ENCODE measurements at places on chromosomes 2 and 18.

DNA sequence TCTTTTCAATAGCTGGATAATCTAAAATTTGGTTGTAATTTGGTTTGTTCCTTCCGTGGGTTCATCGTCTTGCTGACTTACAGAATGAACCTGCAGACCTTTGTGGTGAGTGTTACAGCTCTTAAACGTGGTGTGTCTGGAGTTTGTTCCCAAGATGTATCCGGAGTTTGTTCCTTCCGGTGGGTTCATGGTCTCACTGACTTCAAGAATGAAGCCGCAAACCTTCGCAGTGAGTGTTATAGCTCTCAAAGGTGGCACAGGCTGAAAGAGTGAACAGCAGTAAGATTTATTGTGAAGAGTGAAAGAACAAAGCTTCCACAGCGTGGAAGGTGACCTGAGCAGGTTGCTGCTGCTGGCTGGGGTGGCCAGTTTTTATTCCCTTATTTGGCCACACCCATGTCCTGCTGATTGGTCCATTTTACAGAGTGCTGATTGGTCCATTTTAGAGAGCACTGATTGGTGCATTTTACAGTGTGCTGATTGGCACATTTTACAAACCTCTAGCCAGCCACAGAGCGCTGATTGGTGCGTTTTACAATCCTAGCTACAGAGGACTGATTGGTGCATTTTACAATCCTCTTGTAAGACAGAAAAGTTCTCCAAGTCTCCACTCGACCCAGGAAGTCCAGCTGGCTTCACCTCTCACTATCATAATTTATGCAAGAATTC is 16.6 kb downstream of the RALB start:
- no peak for DNase-seq

GRCh38 chr18:9348079-9348671 is 13.6 kb downstream of the TWSG1 start:
- no peak for DNase-seq

- peak; percentile 41 for DNase-seq
These were observed 3.7 kb upstream of the MFSD6 start for GRCh38 chr2:190404487-190404886.

DNA sequence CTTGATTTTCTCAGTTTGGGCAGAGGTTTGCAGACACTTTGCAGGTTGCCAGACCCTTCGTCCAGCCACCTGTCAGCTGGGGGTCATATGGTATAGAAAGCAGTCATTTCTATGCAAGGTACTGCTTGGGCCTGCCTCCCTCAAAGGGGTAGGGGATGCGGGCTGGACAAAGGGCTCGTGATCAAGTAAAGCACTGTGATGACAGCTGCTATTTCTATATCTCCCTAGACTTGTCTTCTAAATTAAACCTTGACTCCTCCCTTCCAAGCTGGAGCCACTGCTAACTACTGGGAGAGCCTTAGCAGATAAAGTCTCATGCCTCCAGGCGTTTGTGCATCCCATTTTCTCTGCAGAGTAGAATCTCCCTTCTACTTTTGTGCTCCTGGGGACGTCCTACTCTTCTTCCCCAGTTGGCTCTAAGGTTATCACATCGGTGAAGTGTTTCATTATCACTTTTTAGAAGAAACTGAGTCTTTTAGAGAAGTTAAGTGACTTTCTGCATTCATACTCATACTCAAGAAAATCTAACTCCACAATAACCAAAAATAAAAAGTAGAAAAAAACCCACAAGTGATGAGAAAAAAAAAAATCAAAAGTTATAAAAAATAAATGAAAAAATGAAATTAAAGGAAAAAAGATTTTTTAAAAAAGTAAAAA is 710 bp upstream of the XRCC5 start:
- no peak for DNase-seq

GRCh38 chr2:130756053-130756873 is 923 bp downstream of the AMER3 start:
- DNase-seq: no peak

- DNase-seq: no peak
These were observed 147.6 kb downstream of the HDAC4 start for GRCh38 chr2:239253264-239253663.

- peak; percentile 53 for DNase-seq
These were observed 102.4 kb downstream of the CABLES1 start for GRCh38 chr18:23237524-23238151.

DNA sequence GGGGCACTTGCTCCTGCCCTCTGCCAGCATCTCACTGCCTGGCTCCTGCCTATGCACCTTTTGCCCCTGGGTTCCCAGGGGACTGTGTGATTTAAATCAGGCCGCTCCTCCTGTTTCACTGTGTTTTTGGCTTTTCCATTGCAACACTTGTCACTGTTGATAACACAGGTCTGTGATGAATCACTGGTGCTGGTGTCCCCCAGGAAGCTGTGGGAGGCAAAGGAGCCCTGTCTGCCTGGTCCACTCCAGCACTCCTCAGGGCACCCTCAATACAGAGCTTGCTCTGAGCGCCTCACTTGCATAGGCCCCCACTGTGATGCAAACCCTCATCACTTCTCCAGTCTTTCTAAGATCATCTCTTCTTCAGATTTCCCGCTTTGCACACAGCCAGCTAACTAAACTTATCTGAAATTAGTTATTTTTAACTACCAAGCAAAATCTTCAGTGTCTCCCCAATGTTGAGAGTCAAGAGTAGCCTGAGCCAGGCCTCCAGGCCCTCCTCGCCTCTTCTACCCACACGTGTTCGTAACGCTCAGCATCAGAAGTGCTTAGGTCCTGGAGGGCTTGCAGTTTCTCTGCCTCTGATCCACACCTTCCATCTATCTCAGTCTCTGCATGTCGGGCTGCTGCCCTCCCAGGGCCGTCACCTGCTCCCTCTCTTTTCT is 2.8 kb downstream of the TMEM18 start:
- no peak for DNase-seq

DNA sequence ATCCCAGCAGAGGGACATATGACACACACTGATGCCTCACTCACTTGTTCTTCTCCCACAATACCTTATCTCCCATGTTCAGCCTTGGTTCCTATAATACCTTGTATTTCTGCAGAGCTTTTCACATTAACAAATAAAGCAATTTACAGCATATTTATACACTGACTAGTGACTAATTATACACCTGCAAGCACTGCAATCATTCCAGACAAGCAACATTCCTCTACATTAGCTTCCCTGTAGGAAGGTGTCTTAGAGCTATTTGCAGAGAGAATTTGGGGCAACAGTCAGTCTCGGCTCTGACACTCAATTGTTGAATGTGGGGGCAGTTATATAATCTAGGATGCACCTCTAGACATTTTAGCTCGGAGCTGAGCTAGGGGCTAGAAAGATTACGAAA is 9.5 kb upstream of the INSIG2 start:
- DNase-seq: no peak

DNA sequence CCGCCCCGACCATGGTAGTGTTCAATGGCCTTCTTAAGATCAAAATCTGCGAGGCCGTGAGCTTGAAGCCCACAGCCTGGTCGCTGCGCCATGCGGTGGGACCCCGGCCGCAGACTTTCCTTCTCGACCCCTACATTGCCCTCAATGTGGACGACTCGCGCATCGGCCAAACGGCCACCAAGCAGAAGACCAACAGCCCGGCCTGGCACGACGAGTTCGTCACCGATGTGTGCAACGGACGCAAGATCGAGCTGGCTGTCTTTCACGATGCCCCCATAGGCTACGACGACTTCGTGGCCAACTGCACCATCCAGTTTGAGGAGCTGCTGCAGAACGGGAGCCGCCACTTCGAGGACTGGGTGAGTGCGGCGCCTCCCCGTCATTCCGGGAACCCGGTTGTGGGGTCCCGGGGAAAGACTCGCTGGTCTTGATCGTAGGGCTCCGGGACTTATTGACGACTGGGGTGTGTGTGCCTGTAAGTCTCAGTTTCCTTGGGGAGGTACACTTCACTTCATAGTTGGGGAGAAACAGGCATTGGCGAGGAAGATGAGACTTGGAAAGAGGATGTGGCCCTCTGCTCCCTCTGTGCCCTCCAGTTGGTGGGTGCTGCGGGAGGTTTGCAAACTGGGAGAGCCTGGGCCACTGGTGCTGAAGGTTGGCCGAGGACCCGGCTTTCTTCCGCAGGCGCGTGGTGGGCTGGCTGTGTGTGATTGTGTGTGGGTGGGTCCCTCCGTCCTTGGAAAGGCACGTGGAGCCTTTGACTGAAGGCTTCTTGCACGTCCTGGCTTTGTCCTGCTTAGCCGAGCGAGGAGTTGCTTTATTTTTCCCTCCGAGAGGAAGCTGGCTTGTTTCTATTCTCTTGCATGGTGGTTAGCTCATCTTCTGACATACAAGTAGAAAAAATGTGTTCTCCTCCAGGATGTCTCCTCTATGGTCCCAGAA is 886 bp downstream of the PRKCE start:
- peak; percentile 12 for DNase-seq

GRCh38 chr2:37581433-37581832 is 90.0 kb downstream of the CDC42EP3 start:
- DNase-seq: no peak

DNA sequence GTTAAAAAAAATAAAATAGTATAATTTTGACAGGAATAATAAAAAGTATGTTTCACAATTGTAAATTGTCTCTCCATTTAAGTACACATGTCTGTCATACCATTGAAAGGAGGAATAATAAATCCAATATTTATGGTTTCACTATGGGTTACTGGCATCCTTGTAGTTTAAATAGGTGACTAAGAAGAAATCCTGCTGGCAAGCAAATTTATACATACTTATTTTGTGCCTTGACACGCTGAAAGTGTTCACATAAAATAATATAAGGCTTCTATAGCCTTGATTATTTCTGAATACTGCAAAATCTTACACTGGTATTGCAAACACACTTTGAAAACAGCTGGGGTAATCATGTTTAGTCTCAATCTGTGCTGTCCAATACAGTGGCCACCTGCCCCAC is 138.3 kb upstream of the ETAA1 start:
- DNase-seq: no peak

DNA sequence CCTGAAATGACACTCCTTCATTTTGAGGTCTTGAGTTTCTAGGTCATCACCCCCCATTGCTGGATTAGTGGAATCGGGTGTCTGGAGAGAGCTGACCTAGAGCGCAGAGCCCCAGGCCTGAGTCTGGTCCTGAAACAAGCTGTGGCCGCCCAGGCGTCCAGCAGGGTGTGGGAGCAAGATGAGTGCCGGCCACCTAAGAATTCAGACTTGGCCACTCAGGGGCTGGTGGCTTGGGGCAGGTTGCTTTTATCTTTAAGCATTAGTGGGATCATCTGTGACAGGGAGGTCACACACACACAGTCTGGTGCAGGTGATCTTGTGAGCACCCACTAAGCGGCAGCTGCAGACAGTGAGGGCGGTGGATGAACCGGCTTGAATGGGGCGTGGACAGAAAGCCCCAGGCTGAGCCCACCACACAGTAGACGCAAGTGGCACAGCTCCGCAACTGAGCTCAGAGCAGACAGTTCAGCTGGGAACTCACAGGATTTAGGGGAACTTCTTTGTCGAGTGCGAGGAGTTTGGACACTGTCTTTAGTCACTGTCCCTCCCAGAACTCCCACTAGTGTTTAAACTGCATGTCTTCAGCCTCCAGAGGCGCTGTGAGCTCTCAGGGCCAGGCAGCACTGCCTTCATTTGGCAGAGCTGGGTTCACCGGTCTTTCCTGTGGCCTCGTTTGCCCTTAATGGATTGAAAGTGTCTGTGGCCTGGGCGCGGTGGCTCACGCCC is 21.5 kb downstream of the ITGB1BP1 start:
- no peak for DNase-seq

GRCh38 chr18:79523206-79523735 is 127.5 kb downstream of the NFATC1 start:
- peak; percentile 52 for DNase-seq

DNA sequence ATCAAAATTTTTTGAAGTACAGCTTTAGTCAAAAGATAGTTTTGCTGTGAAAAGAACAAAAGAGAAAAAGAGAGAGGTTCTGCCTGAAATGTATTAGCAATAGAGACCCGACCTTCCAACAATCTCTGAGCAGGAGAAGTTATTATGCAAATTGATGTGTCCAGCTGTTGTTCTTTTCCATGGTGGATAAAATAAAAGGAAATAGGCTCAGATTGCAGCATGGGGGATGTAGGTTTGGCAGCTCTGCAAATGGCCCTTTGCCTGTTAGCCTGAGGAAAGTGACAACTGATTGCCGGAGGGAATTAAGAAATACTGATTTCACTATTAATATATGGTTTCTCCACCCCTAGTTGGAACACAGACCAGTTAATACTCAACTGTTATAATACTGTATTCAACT is 1283.2 kb upstream of the NXPH2 start:
- no peak for DNase-seq

DNA sequence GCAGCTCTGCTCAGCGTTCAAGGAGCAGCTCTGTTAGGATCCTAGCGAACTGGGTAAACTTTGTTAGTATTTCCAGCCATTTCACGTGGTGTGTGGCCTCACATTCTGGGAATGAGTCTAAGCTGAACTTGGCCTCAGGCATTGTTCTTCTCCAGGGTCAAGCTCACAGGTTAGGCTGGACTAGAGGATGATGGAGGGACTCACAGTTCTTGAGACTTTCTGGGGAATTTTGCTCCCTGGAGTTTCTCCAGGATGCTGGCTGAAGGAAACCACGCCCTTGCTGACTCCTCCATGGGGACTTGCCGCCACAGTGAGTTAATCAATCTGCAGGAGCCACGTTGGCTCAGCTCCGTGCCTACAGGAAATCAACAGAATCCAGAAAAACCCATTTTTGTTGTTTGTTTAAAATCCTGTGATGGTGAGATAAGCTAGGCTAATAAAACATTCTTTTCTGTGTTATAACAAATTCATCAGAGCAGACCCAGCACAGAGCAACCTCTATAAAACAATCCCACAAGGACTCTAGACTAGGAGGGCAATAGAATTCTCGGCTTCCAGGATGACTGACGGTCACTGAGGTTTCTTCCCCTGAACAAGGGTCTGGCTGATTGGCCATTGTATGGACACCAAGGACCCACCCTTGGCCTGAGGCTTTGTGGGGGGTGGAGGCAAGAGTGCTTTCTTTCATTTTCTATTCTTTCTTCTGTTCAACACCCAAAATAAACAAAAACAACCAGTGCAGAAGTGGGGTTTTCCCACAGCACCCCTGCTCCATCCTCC is 12.6 kb downstream of the CNDP1 start:
- DNase-seq: no peak

- no peak for DNase-seq
These were observed 150.7 kb downstream of the COL4A4 start for GRCh38 chr2:227013330-227013729.

DNA sequence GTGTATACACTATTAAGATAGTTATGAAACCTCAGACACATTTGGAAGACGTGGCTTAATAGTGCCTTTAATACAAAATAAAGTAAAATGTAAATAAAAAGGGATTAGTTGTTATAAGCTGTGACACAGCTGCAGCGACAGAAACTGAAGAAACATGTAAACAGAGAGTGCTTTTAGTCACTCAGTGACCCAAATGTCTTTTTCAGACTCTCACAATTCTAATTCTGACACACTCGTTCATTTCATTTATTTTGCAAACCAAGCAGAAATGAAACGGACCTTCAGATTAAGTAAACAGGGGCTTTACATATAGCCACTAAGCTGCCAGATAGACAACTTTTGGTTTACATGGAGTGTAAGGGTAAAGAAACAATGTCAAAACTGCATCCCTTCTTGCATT is 181.0 kb upstream of the ETAA1 start:
- no peak for DNase-seq

- DNase-seq: no peak
These were observed 30.0 kb upstream of the RAB1A start for GRCh38 chr2:65159906-65160305.

GRCh38 chr2:203533676-203534591 is 1.2 kb downstream of the RAPH1 start:
- peak; percentile 42 for DNase-seq
